Mesenchymal stem cell (in vitro differentiated cells and primary cell): ENCODE measurements at places on chromosomes 5 and 9.

GRCh38 chr5:150034662-150035061 is 34.1 kb downstream of the HMGXB3 start:
- H3K27me3 ChIP-seq: no peaks in the 10 kb centered on the region
- peaks cover 5% of the 10 kb centered on the region for H3K4me1 ChIP-seq
- peak overlapping the region; percentile 78 for H3K27ac ChIP-seq
- peaks cover 27% of the 10 kb centered on the region for H3K36me3 ChIP-seq
- H3K4me3 ChIP-seq: no peak overlapping the region

DNA sequence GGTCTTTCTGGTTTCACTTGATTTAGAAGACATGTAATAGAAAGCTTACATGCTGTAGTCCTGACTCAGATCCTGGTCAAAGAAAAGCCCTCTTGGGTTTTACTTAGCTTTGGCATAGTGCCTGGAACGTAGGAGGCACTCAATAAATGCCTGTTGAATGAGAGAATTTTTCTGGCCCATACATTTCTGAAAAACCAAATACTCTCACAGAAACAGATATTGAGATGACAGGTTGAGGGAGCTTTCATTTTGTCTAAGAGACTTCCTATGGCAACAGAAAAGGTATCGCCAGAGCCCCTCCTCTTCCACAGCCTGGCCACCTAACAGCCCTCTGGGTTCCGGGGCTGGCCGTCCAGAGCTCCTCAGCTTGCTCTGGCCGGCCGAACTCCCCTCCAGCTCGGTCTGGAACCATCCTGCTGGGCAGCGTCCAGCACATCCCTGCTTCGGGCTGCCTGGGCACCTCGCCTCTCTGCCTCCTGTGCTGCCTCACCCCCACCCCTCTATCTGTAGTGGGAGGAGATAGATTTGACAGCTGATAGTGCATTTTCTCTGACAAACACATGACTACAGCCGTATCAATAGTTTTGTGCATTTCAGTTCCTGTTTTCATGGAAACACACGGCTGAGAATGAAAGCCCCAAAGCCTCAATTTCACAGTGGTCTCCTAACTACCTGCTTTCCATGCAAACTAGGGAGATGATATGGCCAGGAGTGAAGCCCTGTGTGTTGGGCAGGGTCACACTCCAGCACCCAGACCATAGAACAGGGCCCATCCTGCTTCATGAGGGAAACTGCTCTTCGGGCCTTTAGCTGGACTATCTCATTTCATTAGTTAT is 1.1 kb downstream of the IL4 start:
- no peaks in the 10 kb centered on the region for H3K36me3 ChIP-seq
- peak; percentile 94 for DNase-seq
- peaks cover 17% of the 10 kb centered on the region for H3K4me1 ChIP-seq
- peak overlapping the region; percentile 88 for H3K27ac ChIP-seq
- peak overlapping the region; percentile 66 for H3K4me3 ChIP-seq
- H3K27me3 ChIP-seq: peaks cover 12% of the 10 kb centered on the region

GRCh38 chr9:27924502-27924901 is 351.2 kb upstream of the C9orf72 start:
- H3K36me3 ChIP-seq: no peaks in the 10 kb centered on the region
- H3K27me3 ChIP-seq: no peaks in the 10 kb centered on the region
- DNase-seq: no peak
- no peaks in the 10 kb centered on the region for H3K4me1 ChIP-seq

DNA sequence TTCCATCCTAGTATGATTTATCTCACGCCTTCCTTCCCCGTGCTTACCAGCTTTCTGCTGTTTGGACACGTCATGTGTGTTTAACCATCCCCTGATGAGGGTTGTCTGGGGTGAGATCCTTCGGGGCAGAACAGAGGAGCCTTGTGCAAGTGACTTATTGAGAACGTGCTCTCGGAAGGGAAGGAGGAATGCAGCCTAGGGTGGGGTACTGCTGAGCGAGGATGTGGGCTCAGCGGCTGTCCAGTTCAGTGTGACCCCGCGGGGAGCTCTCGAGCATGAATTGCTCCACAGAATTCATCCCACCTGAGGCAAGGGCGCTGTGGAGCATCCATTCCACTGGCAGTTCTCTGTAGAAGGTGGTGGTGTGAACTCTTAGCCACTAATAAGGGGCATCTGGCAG is 4.0 kb downstream of the MYOZ3 start:
- no peak overlapping the region for H3K27ac ChIP-seq
- no peaks in the 10 kb centered on the region for H3K36me3 ChIP-seq
- no peak for DNase-seq
- H3K4me1 ChIP-seq: peaks cover 6% of the 10 kb centered on the region
